ENCODE measurements at places on chromosomes 13 and 19.

GRCh38 chr13:104204177-104204576 lies 1138.0 kb upstream of the SLC10A2 start:
- no peak overlapping the region for H3K27ac ChIP-seq
- H3K36me3 ChIP-seq = no peaks in the 10 kb centered on the region
- no peak for DNase-seq
- H3K4me3 ChIP-seq = no peak overlapping the region
- H3K27me3 ChIP-seq = no peaks in the 10 kb centered on the region
- no peaks in the 10 kb centered on the region for H3K4me1 ChIP-seq

DNA sequence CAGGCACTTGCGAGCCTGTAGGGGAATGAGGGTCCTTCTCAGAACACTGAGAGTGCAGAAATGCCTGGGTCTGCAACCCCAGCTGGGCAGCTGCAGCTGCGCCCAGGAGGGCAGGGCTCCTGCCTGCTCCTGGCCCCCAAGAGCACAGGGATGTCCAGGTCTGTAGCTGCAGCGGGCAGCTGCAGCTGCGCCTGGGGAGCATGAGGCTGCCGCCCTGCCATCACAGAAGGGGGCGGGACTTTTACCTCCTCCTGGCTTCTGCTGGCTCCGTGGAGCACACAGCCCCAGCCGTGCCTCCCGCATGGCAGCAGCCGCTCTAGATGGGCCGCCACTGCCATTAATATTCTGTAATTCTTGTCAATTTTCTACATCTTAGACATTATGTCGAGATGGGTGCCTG lies 17.8 kb downstream of the CPB2 start:
- DNase-seq = no peak
- no peak overlapping the region for H3K27ac ChIP-seq
- H3K36me3 ChIP-seq = no peaks in the 10 kb centered on the region
- H3K27me3 ChIP-seq = no peaks in the 10 kb centered on the region
- H3K4me3 ChIP-seq = no peak overlapping the region
- H3K4me1 ChIP-seq = no peaks in the 10 kb centered on the region

DNA sequence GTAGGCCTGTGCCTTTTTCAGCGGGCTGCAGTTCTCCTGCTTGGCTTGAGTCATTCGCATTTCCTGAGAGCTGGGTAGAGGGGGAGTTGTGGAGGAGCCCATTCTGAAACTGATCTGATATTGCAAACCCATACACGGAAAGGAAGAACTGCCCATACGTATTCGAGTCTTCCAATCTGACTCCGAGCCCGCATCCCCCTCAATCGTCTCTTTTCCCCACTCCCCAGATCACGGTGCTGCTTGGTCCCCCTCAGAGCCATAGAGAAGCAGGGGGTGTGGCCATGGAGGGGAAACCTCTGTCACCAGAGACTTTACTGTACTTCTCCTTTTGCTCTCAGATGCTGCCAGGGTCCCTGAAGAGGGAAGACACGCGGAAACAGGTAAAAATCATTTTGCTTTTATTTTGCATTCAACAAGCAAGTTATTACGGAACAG lies at the start of gene CD22:
TSS of gene CD22 (plus strand) at position 337 of the 435 bp plus-strand sequence. CDS start 2,854 bp downstream, outside the sequence.
- no peak within 1 kb of the TSS for H3K27ac ChIP-seq
- H3K27me3 ChIP-seq = peaks cover 5% of the 10 kb centered on the region
- H3K4me1 ChIP-seq = no peaks in the 10 kb centered on the region

- H3K27me3 ChIP-seq = no peaks in the 10 kb centered on the region
- peak; percentile 59 for DNase-seq
- no peaks in the 10 kb centered on the region for H3K4me1 ChIP-seq
- no peak overlapping the region for H3K4me3 ChIP-seq
- no peaks in the 10 kb centered on the region for H3K36me3 ChIP-seq
- peak overlapping the region; percentile 11 for H3K27ac ChIP-seq
These were observed 14.7 kb upstream of the GRAMD1A start for GRCh38 chr19:34985249-34986022.

- DNase-seq = no peak
- H3K4me3 ChIP-seq = no peak overlapping the region
- H3K27ac ChIP-seq = peak overlapping the region; percentile 100
- H3K27me3 ChIP-seq = no peaks in the 10 kb centered on the region
- H3K36me3 ChIP-seq = no peaks in the 10 kb centered on the region
These were observed 9.0 kb upstream of the NFIC start for GRCh38 chr19:3357271-3357991.

All from prostate gland (tissue), 2 donors.